ENCODE measurements at places on chromosomes 5 and 9. TPM values are rescaled to one million over a fixed set of nuclear protein-coding genes. Genes with fewer than 3 reads are reported as not detected.

DNA sequence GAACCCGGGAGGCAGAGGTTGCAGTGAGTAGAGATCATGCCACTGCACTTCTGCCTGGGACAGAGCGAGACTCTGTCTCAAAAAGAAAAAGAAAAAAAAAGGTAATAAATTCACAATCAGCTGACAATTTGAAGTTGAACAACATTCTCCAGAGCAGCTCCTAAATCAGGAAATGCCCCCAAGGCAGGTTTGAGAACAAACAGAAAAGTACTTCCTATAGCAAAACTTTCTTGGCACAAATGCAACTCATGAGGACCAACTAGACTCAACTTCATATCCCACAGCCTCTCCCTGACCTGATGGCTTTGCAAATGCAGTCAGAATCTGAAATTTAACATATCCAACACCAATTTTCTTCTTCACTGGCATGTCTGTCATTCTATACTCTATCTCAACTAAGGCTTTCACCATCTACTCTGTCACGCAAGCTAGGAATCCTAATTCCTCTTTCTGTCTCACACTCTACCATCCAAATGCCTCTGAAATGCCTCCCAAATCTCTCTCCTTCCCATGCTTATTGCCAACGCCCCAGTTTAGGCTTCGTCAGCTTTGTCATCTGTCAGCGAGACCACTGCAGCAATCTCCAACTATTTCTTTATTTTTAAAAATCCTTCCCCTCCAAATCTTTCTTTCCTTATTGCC, 113.3 kb downstream of the MAPKAP1 start:
- H3K4me3 ChIP-seq: no peak overlapping the region
- no peak overlapping the region for H3K27ac ChIP-seq
- no peaks in the 10 kb centered on the region for H3K36me3 ChIP-seq
- DNase-seq: peak; percentile 49

The LCP2 gene
- total RNA-seq: not detected

The LCN9 gene
- not detected for total RNA-seq

DNA sequence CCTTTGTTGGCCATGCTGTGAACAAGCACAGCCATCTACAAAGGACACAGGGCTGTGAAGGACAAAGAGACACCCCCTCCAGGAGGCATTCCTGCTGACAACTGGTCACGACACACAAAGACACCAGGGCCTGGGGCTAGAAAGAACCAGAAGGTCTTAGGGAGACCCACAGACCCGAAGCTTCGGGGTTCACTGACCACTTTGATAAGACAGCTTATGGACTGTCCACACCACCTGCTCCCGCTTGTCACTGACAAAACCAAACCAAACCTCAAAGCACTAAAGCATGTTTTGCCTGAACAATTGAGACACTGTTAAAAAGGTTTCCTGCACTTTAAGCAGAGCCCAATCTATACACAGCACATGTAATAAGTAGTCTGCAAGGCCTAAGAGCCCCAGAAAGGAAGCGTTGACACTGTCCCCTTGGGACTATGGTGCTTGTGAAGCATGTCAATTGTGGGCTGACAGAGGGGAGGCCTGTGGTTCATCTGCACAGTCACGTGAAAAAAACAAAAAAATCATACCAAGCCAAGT, 185.0 kb downstream of the GAPVD1 start:
- DNase-seq: no peak
- H3K27me3 ChIP-seq: no peaks in the 10 kb centered on the region
- H3K36me3 ChIP-seq: no peaks in the 10 kb centered on the region
- no peak overlapping the region for H3K4me3 ChIP-seq
- peaks cover 4% of the 10 kb centered on the region for H3K4me1 ChIP-seq

The APBA1 gene
- 0.07 TPM for total RNA-seq

The FBN2 gene
- total RNA-seq: 45.2 TPM

GRCh38 chr9:105637787-105638395, 24.4 kb upstream of the TAL2 start:
- no peak overlapping the region for H3K4me3 ChIP-seq
- no peaks in the 10 kb centered on the region for H3K27me3 ChIP-seq
- H3K4me1 ChIP-seq: no peaks in the 10 kb centered on the region
- no peak overlapping the region for H3K27ac ChIP-seq

DNA sequence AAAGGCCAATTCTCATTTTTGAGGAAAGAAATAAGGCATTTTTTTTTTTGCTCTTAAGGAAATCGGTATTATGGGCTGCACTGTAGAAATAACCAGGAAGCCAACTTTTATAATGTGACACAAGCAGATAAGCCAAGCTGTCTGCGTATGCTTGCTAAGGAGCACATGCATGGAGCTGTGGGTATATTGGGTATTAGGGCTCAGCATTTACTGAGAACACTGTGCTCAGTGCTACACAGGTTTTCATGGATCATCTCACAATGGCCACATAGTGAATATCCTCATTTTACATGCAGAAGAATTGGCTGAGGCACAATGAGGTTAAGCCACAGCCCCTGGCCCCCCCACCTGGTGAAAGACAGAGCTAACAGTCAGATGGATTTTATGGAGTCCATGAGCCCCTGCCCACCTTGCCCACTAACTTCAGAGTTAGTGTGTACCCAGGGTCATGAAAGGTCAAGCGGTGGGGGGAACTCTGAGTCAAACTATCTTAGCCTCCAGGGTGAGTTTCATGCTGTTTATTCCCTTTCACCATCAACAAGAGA, 204.8 kb downstream of the SPATA31A6 start:
- no peaks in the 10 kb centered on the region for H3K27me3 ChIP-seq
- no peaks in the 10 kb centered on the region for H3K36me3 ChIP-seq
- no peak overlapping the region for H3K4me3 ChIP-seq
- no peaks in the 10 kb centered on the region for H3K4me1 ChIP-seq

GRCh38 chr5:108672639-108673038, 75.1 kb upstream of the FER start:
- H3K36me3 ChIP-seq: no peaks in the 10 kb centered on the region
- no peaks in the 10 kb centered on the region for H3K4me1 ChIP-seq
- H3K27ac ChIP-seq: no peak overlapping the region
- no peak for DNase-seq

The CATSPER3 gene
- 0.40 TPM for total RNA-seq

- no peaks in the 10 kb centered on the region for H3K36me3 ChIP-seq
- peak; percentile 48 for DNase-seq
- H3K27me3 ChIP-seq: no peaks in the 10 kb centered on the region
- no peak overlapping the region for H3K27ac ChIP-seq
Observed at GRCh38 chr9:16485160-16485559, 385.3 kb downstream of the BNC2 start.

GRCh38 chr5:5492087-5492933, 69.8 kb downstream of the ICE1 start:
- DNase-seq: peak; percentile 72
- H3K27ac ChIP-seq: no peak overlapping the region
- H3K4me1 ChIP-seq: no peaks in the 10 kb centered on the region
- no peak overlapping the region for H3K4me3 ChIP-seq
- no peaks in the 10 kb centered on the region for H3K27me3 ChIP-seq
- H3K36me3 ChIP-seq: peaks cover 11% of the 10 kb centered on the region

DNA sequence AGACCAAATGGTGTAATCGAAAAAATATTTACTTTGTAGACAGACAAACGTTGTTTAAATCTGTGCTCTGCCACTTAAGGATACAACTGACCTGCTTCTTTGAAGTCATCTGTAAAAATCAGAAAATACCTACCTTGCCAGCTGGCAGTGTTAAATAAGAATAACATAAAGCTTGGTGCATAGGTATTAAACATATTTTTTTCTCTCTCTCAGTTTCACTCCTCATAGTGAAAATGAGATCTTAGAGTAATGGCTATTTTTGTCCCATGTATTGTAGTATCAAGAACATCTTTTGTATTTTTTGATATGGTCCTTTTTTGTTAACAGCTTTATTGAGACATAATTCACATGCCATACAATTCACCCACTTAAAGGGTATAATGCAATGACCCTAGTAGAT, 17.9 kb upstream of the RANBP17 start:
- no peaks in the 10 kb centered on the region for H3K4me1 ChIP-seq
- no peak overlapping the region for H3K4me3 ChIP-seq
- H3K27ac ChIP-seq: no peak overlapping the region
- no peaks in the 10 kb centered on the region for H3K27me3 ChIP-seq

The RLN2 gene
- not detected for total RNA-seq

The SH3RF2 gene
- 6.2 TPM for total RNA-seq

DNA sequence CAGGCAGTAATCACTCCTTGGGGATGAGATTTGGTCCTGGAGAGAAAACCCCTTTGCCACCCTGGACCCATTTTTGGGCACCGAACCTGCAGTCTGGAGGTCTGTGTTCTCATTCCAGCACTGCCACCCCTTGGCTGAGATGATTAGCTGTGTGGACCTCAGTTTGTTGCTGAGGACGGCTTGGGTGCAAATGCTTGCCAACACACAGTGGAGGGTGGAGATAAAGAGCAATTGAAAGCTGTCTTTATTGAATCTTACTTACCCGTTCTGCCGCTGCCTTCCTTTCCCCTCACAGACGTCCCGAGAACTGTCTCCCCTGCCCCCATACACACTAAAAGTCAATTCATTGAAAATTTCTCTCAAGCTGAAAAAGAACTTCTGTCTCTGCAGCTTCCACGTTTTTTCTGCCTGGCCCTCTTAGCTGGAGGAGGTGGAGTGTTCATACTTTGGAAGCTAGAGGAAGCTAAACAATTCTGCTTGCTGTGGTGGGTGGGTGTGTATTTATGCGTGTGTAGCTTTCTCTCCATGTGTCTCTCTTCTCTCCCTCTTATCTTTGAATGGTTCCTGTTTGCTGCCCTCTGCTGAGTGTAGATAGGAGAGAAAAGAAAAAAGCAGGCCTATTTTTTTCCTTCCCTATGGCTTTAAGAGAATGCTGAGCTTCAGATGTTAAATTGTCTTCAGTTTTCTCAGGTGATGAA, 6.6 kb downstream of the GALNT10 start:
- DNase-seq: no peak
- peaks cover 15% of the 10 kb centered on the region for H3K36me3 ChIP-seq
- H3K27me3 ChIP-seq: no peaks in the 10 kb centered on the region
- peaks cover 75% of the 10 kb centered on the region for H3K4me1 ChIP-seq

The BHMT2 gene
- not detected for total RNA-seq

- no peaks in the 10 kb centered on the region for H3K4me1 ChIP-seq
- DNase-seq: no peak
- H3K36me3 ChIP-seq: no peaks in the 10 kb centered on the region
- H3K4me3 ChIP-seq: no peak overlapping the region
Observed at GRCh38 chr9:135408476-135409254, 70.9 kb upstream of the PPP1R26 start.

The BDP1 gene
- total RNA-seq: 18.4 TPM

- no peaks in the 10 kb centered on the region for H3K36me3 ChIP-seq
- H3K27me3 ChIP-seq: no peaks in the 10 kb centered on the region
- H3K27ac ChIP-seq: no peak overlapping the region
Observed at GRCh38 chr9:81045658-81046057, 643.7 kb downstream of the TLE1 start.

The IPO11 gene
- 23.2 TPM for total RNA-seq

The NAA35 gene
- 12.2 TPM for total RNA-seq

DNA sequence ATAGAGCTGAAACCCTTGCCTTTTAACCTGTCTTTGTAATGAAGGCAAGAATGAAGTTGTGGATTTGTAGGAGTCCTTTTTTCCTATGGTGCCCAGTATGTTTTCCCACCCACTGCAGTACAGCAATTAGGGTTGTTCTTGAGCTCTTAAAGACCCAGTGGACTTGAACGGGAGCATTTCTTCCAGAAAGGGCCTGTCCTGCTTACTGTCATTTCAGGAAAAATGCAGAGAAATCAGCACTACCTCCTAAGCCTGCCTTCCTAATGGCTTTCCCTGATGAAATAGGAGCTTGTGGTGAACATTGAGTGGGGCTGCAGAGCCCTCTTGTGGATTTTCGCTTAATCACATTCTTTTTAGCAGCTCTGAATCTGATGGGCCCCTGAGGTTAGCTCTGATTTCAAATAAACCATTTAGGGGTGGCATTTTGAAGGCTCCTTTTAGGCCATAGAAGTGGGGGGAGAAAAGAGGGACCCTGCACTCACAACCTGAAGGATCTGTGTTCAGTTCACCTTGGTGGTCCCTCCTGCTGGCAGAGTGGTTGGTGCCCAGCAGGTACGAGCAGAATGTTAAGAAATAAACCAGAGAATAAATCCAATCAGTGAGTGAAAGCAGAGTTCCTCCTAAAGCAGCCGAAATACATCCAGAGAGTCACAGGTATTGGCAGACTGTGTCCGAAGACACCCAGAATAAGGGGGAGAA, 188.0 kb upstream of the KLF9 start:
- H3K27me3 ChIP-seq: 0 out of 2 replicates have a peak, but pooled peaks cover 2% of the 10 kb centered on the region
- no peak overlapping the region for H3K4me3 ChIP-seq
- DNase-seq: peak; percentile 69
- H3K27ac ChIP-seq: no peak overlapping the region

DNA sequence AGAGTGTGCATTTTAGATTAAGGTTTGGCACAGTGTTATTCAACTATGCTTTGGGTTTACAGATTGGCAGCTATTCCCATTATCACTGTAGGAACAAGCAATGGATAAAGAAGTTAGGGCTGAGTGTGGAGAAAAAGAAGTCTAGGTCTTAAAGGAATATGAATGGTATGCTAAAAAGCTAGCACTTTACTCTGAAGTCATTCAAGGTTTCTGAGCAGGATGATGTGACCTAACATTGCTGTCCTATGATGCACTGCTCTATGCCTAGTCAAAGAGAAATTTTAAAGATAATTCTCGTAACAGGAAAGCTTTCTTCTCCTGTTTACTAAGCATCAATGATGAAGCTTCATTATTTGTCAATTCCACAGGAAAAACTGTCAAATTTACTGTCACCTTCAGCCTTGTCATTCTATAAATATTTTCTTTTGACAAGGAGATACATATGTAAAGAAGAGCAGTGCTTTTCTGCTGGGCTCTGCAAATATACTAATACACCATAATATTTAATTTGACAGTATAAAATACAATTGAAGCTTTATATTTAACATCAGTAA, 476.1 kb upstream of the PTPRD start:
- H3K27ac ChIP-seq: no peak overlapping the region
- H3K36me3 ChIP-seq: no peaks in the 10 kb centered on the region

DNA sequence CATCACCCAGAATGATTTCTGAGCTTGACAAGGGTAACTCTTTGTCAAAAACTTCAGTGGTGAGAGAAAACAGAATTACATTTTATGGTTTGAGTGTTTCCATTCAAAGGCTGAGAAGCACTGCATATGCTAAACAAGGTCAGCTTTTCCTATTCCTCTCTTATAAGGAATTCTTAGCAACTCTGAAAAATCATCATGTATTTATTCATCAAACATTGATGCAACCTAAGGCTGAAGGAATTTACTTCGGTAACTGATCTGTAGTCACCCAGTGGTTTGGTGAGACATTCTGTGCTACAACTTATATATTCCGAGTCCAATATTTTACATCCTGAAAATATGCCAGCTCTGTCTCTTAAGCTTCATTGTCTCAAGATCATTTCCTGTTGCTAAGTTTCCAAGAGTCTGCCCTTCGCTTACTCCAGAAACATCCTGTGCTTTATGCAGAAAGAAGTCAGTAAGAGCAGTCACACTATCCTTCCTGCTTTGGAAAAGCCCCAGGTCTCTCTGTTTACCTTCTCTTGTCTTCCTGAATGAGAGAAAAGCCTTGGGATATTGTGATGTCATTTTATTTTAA, 176.6 kb upstream of the TBCA start:
- no peaks in the 10 kb centered on the region for H3K36me3 ChIP-seq
- H3K4me3 ChIP-seq: no peak overlapping the region
- H3K27me3 ChIP-seq: no peaks in the 10 kb centered on the region
- DNase-seq: peak; percentile 55
- H3K4me1 ChIP-seq: peaks cover 5% of the 10 kb centered on the region

Measured in PC-3 (cell line).